Activated CD8-positive, alpha-beta memory T cell treated with anti-CD3 and anti-CD28 coated beads for 1 hour (primary cell): ENCODE measurements at places on chromosomes 6 and 20.

DNA sequence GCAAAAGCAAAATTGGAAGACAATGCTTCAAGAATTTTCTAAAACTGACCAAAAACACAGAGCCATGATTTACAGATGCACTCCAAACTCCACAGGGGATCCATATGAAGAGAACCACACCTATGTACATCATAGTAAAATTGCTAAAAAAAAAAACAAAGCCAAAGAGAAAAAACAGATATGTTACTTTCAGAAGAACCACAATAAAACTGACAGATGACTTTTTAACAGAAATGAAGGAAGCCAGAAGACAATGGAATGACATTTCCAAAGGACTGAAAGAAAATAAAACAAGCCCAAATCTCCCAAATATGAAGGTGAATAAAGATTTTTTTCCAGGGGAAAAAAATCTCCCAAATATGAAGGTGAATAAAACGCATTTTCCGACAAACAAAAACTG lies 17.5 kb downstream of the TRERF1 start:
- DNase-seq: no peak

DNA sequence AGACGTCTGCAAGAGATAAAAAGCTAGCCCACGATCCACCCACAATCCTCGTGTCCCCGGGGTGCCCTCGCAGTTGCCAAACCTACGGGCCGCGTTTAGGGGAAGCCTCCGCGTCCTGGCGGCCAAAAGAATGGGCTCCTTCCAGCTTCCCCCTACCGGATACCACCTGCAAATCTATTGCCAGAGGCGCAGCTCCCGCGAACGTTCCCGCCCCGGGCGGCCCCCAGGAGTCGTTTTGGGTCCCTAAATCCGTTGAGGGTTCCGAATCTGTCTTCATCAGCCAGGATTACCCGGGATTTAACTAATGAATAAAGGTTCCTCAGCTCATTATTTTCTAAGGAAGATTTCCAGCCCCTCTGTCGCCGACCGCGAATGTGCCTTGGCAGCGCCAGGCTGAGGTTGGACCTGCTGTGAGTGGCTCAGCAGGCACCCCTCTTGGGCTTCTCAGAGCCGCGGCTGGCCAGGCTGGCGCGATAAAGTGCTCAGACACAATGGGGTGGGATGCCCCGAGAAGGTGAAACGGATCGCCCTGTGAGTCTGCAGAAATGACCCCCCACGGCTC lies 2.8 kb upstream of the VSX1 start:
- DNase-seq: no peak

DNA sequence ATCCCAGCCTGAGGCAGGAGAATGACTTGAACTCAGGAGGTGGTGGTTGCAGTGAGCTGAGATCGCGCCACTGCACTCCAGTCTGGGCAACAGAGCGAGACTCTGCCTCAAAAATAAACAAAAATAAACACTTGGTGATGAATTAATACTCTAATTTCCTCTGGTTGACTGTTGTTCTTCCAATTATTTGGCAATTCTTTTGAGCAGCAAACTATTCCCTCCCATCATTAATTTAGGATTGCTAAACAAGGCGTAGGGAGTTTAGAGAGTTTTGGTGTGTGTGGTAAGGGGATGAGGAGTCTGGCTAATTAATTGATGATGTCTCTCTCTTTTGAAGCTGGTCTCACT lies 2.7 kb upstream of the ID1 start:
- no peak for DNase-seq

GRCh38 chr20:49938173-49939163 lies 2.3 kb downstream of the RNF114 start:
- DNase-seq: no peak

DNA sequence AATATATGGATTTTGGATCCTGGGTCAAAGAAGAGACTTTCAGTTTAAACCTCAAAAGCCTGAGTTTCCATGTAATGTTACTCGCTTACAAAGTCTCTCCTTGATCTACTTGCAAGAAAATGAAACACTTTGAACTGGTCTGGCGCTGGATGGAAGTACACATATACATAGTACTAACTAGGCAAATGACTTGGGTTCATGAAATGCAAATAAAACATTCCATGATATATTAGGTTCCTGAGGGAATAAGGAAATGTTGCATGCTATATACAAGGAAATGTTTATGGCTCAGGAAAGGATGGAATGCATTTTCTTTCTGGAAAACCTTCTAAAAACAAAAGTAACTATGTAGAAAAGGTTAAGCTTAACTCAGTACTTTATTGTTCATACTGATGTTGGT lies 11.4 kb upstream of the TXLNB start:
- no peak for DNase-seq

DNA sequence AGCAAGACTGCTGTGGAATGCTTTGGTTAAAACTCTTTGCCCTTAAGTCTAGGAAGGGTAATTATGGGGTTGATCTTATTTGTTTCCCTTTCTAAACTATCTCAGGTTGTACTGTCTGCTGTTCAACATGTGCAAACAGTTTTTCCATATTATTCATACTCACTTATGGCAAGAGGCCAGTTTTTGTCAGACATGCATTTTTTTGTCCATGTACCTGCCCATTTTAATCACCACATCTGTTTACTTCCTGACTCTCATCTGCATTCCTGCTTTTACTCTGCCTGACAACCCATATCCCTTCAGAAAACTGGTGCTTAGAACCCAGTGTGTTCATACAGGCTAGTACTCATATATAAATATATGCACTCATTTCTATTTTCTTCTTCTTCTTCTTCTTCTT lies 80.3 kb downstream of the LPA start:
- DNase-seq: no peak

- no peak for DNase-seq
Observed at GRCh38 chr6:26155061-26155930, 68.1 kb downstream of the HFE start.

GRCh38 chr6:9186148-9186547 lies 750.8 kb upstream of the SLC35B3 start:
- no peak for DNase-seq

DNA sequence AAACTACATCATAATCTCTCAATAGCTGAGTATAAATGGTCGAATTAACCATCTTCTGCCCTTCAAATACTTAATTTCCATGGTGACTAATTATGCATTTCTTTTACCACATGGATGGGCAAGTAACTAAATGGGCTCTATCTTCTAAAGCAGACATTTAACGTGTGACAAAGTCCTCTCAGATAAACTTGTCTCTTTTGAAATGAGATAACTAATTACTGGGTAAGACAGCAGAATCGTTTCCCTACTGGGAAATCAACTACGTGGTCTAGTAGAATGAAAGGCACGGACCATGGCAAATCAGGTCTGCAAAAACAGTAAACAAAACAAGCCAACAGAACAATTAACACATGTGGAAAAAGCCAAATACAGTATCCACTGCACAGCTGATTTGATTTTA lies 137.7 kb downstream of the BACH2 start:
- DNase-seq: no peak

GRCh38 chr6:21496196-21496595 lies 97.4 kb upstream of the SOX4 start:
- DNase-seq: no peak

DNA sequence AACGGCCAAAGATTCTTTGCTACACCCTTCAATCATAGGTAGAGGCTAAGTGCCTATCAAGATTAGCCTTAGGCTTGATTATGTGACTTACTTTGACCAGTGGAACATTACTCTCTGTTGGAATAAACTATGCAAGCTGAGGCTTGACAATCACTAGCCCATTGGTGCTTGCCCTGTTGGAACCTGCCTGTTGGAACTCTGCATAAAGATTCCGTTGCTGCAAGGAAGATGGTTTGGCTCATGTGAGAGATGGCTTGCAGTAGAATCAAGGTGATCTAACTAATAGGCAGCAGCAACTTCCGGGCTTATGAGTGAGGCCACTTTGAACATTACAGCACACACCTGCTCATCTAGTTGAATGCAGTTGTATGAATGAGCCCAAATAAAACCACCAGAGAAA lies 227.7 kb upstream of the TSHZ2 start:
- DNase-seq: no peak

- no peak for DNase-seq
Observed at GRCh38 chr6:16585805-16586204, 175.5 kb downstream of the ATXN1 start.

GRCh38 chr6:134550604-134551003 lies 232.7 kb upstream of the SGK1 start:
- DNase-seq: no peak

- no peak for DNase-seq
Observed at GRCh38 chr6:29624520-29624961, 8.4 kb downstream of the GABBR1 start.

GRCh38 chr6:170516783-170517616 lies 36.1 kb downstream of the PSMB1 start:
- DNase-seq: no peak

- DNase-seq: no peak
Observed at GRCh38 chr6:130610303-130610702, 216.9 kb upstream of the SMLR1 start.

DNA sequence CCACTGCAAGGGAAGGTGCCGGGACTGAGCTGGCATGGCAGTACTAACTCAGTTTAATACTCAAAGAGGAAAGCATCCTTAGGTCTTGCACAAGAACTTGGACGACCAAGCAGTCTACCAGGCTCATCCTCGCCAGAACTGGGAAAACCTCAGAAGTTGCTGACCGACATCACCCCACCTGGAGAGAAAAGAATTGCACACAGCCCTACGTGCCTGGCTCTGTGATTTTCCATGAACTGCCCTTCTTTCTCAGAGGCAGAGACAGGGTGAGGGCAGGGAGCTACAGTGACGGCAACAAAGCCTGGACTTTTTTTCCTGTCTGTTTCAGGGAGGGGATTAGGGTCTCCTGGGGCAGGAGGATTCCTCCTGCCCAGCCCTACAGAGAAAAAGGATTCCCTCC lies 8.0 kb downstream of the JAG1 start:
- DNase-seq: no peak

DNA sequence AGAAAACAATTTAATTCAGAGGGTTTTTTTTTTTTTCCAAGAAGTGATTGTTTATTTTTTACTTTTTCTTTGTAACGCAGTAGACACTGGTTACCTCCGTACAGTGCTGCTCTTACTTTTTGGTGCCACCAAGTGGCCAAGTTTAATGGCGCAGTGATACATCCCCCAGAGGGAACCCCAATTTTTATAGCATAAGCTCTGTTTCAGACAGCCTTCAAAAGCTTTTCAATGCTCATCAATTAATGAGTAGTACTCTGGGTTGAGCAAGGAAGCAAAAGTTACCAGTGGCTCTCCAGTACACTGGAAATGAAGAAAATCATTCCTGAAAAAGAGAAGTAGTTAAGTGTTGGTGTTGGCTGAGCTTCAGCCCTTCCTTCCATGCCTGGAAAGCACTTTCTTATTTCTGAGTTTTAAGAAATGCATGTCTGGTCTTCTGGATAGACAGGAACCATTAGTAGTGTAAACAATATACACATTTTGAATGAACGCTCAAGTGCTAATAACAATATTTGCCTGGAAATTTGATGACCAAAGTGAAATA lies 129.1 kb upstream of the SMLR1 start:
- no peak for DNase-seq

DNA sequence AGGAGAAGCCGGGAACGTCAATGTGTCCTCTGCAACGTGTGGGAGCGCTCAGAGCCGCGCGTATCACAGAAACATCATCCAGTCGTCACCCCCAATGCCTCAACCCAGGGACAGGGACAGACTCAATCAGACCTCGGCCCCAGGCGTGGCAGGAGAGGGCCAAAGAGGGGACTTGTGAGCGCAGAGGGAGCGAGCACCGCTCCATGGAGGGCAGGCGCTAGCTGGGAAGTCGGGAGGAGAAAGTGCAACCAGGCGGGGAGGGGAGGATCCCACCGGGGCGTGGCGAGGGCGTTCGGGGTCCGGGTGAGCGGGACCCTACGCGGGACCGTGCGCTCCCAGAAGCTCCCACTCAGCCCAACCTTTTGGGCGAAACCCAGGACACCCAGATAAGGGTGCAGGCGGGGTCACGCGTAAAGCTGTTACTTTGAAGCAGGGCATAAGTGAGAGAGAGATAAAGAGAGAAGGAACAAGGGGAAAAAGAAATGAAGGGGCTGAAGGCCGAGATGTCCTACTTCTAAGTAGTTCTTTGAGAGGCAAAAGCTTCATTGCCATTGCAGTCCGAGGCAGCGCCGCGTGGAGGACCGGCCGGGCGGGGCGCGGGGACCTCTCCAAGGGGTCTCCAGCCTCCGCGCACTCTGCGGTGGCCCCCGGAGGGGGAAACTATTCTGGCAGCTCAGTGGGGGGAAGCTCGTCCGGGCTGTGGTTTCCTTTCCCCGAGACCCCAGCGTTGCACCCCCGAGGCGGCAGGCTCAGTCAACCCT lies 862 bp upstream of the SOBP start:
- DNase-seq: no peak

GRCh38 chr6:68695838-68696237 lies 60.8 kb downstream of the ADGRB3 start:
- no peak for DNase-seq

GRCh38 chr6:153625089-153625488 lies 414.0 kb upstream of the OPRM1 start:
- no peak for DNase-seq

DNA sequence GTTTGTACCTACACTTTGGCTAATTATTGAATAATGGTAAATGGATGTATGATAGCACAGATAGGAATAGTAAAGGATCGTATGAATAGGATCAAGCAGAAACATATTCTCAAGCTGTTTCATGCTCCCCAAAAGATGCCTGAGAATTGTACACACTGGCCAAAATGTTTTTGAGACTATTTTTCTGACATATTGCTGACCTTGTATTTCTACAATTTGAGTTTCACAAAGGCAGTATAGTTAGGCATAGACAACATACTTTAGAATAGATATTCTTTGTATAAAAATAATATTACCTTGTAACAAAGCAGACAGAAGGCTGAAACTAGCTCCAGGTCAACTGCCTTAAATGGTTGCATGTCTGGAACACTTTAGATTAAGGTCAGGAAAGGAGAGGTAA lies 598.4 kb downstream of the COL12A1 start:
- DNase-seq: no peak

DNA sequence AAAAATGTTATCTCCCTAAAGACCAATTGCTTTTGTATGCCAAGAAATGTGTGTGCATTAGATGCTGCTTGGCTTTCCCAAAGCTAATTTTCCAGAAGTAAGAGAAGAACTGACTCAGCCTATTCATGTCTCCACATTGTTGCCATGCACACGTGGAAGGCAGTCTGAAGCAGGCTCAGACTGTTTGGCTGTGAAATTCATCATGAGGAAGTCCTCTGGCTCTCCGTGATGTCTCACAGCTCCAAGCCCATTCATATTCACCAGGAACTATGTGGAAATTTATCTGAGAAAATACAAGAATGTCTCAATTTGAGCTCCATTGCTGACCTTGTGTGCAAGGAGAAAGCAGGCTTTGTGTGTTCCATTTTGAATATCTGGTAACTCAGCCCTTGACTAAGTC lies 1022.2 kb upstream of the GJE1 start:
- DNase-seq: no peak

- DNase-seq: no peak
Observed at GRCh38 chr20:33490934-33491656, 1.2 kb downstream of the CBFA2T2 start.

- DNase-seq: no peak
Observed at GRCh38 chr20:62403331-62403730, 3.8 kb downstream of the CABLES2 start.

DNA sequence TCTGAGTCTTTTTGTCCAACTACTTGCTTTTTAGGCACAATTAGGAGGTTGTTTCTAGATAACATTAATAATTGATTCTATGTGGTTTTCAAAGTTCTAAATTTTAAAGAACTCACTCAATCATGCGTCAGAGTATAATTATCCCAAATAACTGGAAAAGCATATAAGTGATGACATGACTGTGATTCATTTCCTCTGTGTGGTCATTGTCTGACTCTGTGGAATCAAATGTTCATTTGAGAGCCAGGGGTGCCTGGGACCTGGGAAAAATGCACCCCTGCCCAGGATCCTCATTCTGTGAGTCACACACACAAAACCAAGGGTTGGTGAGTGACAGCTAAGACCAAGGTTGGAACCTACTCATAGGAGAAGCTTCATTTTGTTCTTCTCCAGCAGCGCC lies 127.1 kb upstream of the MLIP start:
- DNase-seq: no peak
